ENCODE measurements at places on chromosomes 7 and 10.

GRCh38 chr7:24401628-24402593 is 117.9 kb downstream of the NPY start:
- H3K27me3 ChIP-seq, result no peaks in the 10 kb centered on the region
- no peaks in the 10 kb centered on the region for H3K4me1 ChIP-seq
- H3K36me3 ChIP-seq, result no peaks in the 10 kb centered on the region
- DNase-seq, result no peak
- H3K27ac ChIP-seq, result no peak overlapping the region
- no peak overlapping the region for H3K4me3 ChIP-seq

GRCh38 chr10:70575486-70575873 is 27.1 kb downstream of the PRF1 start:
- DNase-seq, result peak; percentile 34
- no peak overlapping the region for H3K27ac ChIP-seq
- no peaks in the 10 kb centered on the region for H3K36me3 ChIP-seq
- peaks cover 26% of the 10 kb centered on the region for H3K4me1 ChIP-seq
- H3K4me3 ChIP-seq, result no peak overlapping the region

DNA sequence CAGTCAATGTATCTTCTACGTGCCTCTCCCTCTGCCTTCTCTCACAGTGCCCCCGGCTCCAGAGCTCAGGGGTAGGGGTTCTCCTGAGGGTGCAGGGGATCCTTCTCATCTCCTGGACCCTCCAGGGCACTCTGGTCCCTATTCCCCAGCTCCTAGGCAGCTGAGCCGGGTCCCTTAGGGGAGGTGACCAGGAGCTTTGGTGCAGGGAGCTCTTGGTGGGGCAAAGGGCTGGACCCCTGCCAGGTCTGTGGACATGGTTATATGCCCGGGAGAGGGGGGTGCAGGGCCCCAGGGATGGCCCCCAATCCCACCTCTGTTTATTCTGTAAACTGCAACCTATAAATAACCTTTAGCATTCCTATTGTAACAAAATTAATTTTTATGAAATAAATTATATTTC is 16.6 kb upstream of the SLC29A3 start:
- no peaks in the 10 kb centered on the region for H3K36me3 ChIP-seq
- no peak overlapping the region for H3K27ac ChIP-seq
- H3K4me3 ChIP-seq, result no peak overlapping the region
- DNase-seq, result no peak

GRCh38 chr10:119100434-119101238 is 3.3 kb upstream of the DENND10 start:
- no peaks in the 10 kb centered on the region for H3K36me3 ChIP-seq
- no peaks in the 10 kb centered on the region for H3K27me3 ChIP-seq
- no peak overlapping the region for H3K4me3 ChIP-seq
- no peak for DNase-seq
- H3K4me1 ChIP-seq, result peaks cover 4% of the 10 kb centered on the region

DNA sequence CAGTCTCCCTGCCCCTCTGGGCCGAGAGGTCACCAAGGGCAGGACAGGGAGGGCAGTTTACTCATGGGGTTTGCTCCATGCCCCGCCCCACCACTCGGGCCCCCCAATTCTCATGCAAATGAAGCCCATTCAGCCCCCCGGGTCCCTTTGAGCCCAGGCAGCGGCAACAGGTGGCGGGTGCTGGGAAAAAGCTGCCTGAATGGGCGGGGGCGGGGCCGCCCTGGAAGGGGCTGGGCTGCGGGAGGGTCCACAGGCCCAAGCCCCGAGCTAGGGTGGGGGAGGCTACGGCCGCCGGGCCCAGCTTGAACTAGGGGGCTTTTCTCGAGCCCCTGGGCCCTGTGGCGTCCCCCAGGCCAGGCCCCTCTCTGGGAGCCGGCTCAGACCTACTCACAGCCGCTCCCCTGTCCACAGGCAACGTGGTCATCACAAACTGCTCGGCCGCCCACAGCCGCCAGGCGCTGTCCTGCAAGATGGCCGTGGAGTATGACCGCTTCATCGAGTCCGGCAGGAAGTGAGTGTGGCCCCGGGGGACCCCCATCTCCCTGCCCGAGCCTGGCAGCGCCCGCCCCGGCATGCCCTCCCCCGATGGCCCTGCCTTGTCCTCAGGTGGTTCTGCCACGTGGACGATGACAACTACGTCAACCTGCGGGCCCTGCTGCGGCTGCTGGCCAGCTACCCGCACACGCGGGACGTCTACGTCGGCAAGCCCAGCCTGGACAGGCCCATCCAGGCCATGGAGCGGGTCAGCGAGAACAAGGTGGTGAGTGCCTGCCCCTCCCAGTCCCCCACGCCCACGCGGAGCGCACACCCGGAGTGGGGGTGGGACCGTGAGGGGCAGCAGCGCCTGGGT is 5.5 kb downstream of the LFNG start:
- peaks cover 54% of the 10 kb centered on the region for H3K4me1 ChIP-seq
- no peak overlapping the region for H3K4me3 ChIP-seq
- H3K27ac ChIP-seq, result no peak overlapping the region
- DNase-seq, result no peak
- H3K36me3 ChIP-seq, result no peaks in the 10 kb centered on the region
- H3K27me3 ChIP-seq, result no peaks in the 10 kb centered on the region

- H3K36me3 ChIP-seq, result no peaks in the 10 kb centered on the region
- no peaks in the 10 kb centered on the region for H3K4me1 ChIP-seq
- no peak overlapping the region for H3K4me3 ChIP-seq
- no peaks in the 10 kb centered on the region for H3K27me3 ChIP-seq
- H3K27ac ChIP-seq, result no peak overlapping the region
Observed at GRCh38 chr10:88827671-88828070, 24.0 kb downstream of the ANKRD22 start.

DNA sequence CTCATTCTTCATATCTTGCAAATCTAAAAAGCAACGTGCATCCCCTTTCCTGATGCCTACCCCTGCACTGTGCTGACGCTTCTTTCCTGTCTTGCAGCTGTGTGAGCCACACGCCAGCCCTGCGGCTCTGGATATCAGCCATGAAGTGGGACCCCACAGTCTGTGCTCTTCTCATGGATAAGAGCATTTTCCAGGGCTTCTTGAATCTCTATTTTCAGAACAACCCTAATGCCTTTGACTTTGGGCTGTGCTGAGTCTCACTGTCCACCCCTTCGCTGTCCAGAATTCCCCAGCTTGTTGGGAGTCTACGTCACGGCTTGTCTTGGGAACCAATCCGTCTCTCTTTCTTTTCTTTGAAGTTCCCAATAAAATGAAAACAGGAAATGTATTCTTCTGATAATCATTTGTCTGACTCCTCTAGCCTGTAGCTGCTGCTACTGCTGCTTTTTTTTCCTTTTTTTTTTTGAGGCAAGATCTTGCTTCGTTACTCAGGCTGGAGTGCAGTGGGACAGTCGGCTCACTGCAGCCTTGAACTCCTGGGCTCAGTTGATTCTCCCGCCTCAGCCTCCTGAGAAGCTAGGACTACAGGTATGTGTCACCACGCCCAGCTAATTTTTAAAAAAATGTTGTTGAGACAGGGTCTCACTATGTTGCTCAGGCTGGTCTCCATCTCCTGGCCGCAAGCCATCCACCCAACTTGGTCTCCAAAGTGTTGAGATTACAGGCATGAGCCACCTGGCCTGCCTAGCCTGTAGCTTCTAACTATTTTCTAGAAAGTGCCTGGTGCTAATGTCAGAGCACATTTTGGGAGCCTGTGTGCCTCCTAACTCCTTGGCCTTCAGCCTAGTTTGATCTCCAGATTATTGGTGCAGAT is 30.3 kb downstream of the GSTO2 start:
- H3K36me3 ChIP-seq, result no peaks in the 10 kb centered on the region
- H3K4me1 ChIP-seq, result peaks cover 13% of the 10 kb centered on the region
- peak overlapping the region; percentile 80 for H3K27ac ChIP-seq
- no peak for DNase-seq
- H3K4me3 ChIP-seq, result no peak overlapping the region

GRCh38 chr10:123967626-123968243 is 76.1 kb upstream of the CPXM2 start:
- peaks cover 16% of the 10 kb centered on the region for H3K4me1 ChIP-seq
- no peaks in the 10 kb centered on the region for H3K27me3 ChIP-seq
- peak; percentile 89 for DNase-seq

- no peaks in the 10 kb centered on the region for H3K4me1 ChIP-seq
- H3K27me3 ChIP-seq, result no peaks in the 10 kb centered on the region
- no peak for DNase-seq
- no peak overlapping the region for H3K4me3 ChIP-seq
- no peaks in the 10 kb centered on the region for H3K36me3 ChIP-seq
- H3K27ac ChIP-seq, result no peak overlapping the region
Observed at GRCh38 chr7:117470777-117471176, 9.0 kb upstream of the CFTR start.

DNA sequence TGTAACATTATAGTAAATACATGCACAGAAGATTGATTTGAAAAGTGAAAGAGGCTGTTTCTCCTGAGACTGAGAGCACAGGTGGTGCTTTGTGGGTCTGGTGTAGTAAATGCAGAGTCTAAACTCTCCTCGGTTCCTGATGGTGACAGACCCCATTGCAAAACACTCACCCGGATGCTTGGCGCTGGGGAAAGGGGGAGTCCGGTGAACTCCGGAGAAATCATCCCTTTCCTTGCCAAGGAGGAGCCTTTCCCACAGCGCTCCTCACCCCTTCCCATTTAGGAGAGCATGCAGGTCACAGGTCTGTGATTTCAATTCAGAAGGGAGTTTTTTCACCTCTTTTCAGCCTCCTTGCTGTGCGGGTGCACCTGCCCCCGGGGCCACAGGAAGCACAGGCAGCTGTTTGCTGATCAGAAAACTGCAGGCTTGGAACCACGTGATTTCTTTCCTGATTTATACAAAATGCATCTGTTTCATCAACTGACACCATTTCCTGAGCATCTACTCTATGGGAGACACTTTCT is 75.6 kb upstream of the LYZL2 start:
- no peak overlapping the region for H3K27ac ChIP-seq
- no peaks in the 10 kb centered on the region for H3K4me1 ChIP-seq
- DNase-seq, result no peak
- no peaks in the 10 kb centered on the region for H3K27me3 ChIP-seq

DNA sequence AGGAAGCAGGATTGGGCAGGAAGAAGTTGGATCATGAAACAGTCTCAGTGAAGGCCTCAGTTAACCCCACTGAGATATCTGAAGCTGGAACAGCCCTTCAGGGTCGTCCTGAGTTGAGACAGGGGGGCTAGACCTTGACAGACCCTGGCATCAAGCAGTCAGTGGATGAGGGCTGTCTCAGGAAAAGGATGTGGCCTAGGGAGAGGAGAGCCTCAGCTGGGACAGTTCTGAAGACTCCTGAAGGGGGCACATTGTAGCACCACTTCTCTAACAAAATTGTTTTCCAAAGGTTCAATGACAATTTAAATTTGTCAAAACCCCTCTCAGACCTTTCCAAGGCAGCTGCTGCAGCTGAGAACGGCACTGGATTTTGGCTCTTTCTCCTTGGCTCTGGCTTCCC is 15.8 kb upstream of the SLK start:
- H3K36me3 ChIP-seq, result no peaks in the 10 kb centered on the region
- no peak overlapping the region for H3K27ac ChIP-seq
- no peak for DNase-seq
- H3K4me3 ChIP-seq, result no peak overlapping the region
- H3K27me3 ChIP-seq, result no peaks in the 10 kb centered on the region
- H3K4me1 ChIP-seq, result no peaks in the 10 kb centered on the region

DNA sequence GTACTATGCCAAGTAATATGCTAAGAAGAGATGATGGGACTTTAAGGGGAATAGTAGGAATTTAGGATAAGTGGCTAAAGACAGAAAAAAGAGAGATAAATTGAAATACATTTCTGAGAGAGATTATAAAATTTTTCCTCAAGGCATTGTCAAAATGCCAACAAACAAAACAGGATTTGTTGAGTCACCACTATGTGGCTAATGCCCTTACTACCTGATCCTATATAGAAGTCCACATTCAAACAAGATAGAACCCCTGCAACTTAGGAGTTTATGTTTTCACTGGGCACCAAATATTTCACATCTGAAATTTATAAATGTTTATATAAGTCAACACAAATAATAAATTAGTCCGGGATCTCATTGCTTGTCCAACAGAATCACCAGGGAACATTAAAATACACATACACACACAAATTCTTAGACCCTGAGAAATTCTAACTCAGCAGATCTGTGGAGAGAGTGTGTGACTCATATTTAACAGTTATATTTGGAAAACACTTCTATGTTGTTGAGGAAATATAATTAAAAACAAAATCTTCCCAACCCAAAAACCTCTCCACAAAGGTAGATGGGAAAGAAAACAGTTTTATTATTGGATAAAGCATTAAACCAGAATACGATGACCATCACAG is 154.3 kb downstream of the PPP1R3A start:
- H3K4me3 ChIP-seq, result no peak overlapping the region
- H3K4me1 ChIP-seq, result no peaks in the 10 kb centered on the region
- no peak overlapping the region for H3K27ac ChIP-seq
- no peaks in the 10 kb centered on the region for H3K36me3 ChIP-seq
- DNase-seq, result no peak

DNA sequence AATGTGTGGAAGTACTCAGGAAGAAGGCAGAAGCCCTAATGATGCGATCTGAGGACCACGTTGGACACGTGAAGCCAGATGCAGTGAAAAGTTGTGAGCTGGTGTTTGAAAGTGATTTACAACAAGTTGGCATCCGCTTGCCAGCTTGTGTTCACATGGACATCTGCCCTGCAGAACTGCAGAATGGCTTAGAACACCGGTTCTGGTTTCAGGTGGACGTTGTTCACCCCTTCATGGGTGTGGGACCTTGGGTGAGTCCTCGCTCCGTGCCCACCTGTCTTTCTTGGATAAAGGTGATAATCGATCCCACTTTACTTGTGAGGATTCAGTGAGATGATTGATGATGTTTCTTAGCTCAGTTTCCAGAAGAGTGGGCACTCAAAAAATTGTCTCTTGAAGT is 53.8 kb downstream of the CAMK1D start:
- DNase-seq, result no peak
- no peak overlapping the region for H3K27ac ChIP-seq
- no peaks in the 10 kb centered on the region for H3K36me3 ChIP-seq
- H3K27me3 ChIP-seq, result no peaks in the 10 kb centered on the region
- no peak overlapping the region for H3K4me3 ChIP-seq
- no peaks in the 10 kb centered on the region for H3K4me1 ChIP-seq
